LNCaP clone FGC (cell line): ENCODE measurements at places on chromosomes 16 and 17.

- no peak for DNase-seq
Observed at GRCh38 chr16:15899538-15900100, 11.2 kb upstream of the CEP20 start.

- DNase-seq: no peak
Observed at GRCh38 chr17:77010667-77011066, 130.1 kb upstream of the SEC14L1 start.

DNA sequence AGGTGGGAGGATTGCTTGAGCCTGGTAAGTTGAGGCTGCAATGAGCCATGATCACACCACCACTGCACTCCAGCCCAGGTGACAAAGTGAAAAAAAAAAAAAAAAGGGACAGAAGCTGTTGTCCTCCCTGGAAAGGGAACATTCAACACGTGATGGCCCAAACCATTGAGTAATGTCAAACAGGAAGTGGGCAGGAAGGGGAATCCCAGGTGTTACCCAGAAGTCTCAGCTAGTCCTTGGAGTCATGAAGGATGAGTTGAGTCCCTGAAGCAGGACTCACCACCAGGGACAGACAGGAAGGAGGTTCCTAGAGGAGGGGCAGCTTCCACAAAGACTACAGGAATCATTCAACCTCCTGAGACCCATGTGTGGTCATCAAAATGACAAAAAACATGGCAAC is 19.8 kb upstream of the CMIP start:
- no peak for DNase-seq

- DNase-seq: no peak
Observed at GRCh38 chr17:83136156-83136555, 56.7 kb downstream of the METRNL start.

GRCh38 chr16:26442321-26442720 is 624.4 kb upstream of the C16orf82 start:
- DNase-seq: no peak

DNA sequence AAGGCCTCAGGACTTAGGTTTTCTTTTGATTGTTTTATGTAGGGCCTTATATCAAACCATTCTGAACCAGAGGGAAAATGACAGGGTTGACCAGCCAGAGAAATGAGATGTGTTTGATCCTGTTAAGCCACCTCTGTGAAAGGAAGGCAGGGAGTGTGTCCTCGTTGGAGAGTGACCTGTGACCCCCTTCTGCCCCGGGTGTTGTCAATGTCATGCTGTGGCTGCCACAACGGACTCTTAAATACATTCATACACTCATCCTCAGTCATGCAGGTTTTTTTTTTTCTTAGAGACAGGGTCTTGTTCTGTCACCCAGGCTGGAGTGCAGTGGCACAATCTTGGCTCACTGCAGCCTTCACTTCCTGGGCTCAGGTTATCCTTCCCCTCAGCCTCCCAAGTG is 6.1 kb downstream of the MYCBPAP start:
- no peak for DNase-seq

DNA sequence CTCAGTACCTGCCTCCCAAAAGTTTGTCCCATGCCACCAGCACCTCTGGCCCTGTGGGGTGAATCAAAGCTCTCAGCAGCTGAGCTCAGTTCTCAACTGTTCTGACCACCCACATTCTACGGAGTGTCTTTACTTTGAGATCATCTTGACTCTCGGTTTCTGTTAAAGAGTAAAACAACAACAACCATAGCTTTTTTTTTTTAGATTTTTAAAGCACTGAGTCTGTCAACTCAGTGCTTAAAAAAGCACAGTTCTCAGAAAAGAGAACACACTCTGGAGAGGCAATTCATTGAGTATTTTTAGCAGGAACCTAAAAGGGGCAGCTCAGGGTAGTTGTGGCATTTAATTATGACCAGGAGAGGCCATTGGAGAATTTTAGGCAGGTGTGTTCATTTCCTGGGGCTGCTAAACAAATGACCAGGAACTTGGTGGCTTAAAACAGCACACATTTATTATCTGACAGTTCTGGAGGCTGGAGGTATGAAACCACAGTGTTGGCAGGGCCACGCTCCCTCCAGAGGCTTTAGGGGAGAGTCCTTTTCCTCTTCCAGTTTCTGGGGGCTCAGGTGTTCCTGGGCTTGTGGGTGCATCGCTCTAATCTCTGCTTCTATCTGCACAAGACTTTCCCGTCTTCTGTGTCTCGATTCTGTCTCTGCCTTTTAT is 6.7 kb upstream of the WFIKKN2 start:
- no peak for DNase-seq

DNA sequence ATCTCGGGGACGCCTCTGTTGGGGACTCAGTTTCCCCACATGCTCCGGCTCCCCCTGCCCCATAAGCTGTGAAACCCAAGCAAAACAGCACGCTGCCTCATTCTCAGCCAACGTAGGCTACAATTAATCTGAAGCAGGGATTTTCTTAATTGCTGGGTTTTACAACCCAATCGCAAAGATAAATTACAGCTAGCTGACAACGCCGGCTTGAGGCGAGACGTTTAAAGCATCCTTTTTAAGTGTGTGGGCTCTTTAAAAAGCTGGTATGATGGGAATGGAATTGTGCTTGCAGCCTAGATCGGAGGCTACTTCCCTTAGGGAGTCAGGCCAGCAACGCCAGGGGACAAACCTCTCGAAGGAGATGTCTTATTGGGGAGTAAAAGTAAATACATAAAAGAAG is 185.3 kb downstream of the ZNF423 start:
- DNase-seq: no peak

- DNase-seq: peak; percentile 71
Observed at GRCh38 chr16:68417711-68418301, 30.5 kb downstream of the SMPD3 start.

DNA sequence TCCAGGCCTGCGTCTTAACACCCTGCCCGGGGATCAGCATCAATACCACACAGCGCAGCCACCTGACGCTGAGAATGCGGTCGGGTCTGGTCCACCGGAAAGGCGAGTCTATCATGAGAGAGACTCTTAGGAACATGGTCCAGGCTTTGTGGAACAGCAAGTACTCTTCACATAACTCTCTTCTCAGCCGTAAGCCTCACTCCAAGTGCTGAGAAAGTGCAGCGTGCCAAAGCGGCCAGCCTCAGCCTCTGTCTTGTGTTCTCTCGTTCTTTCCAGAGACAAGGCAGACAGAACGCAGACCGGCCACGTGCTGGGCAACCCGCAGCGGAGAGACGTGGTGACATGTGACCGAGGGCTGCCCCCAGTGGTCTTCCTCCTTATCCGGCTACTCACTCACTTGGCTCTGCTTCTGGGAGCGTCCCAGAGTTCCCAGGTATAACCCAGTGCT is 34.4 kb upstream of the ENDOV start:
- DNase-seq: no peak

DNA sequence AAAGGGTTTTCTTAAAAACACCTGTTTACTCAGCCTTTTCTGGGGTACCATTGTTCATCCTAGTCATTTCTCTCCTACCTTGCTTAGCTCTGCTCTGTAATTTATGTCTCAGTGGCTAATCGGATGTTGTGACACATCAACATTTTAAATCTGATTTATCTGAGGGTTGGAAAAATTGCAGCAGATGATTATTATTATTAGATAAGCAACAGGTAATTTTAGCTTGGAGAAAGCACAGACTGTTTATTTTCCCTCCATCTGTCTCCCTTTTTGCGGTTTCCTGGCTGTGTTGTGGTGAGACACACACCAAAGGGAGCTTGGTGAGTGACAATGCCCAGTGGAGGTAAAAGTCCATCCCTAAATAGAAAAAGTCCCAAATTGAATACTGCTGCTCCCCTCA is 389.9 kb downstream of the UTP18 start:
- no peak for DNase-seq

- no peak for DNase-seq
Observed at GRCh38 chr16:49597796-49598195, 224.2 kb downstream of the C16orf78 start.

GRCh38 chr17:30927756-30928155 is 6.0 kb downstream of the ADAP2 start:
- no peak for DNase-seq

GRCh38 chr17:6787081-6787693 is 11.2 kb downstream of the FBXO39 start:
- DNase-seq: no peak

GRCh38 chr17:76546556-76547182 is 6.8 kb downstream of the PRCD start:
- DNase-seq: no peak

GRCh38 chr17:42403150-42403549 is 14.9 kb upstream of the STAT3 start:
- no peak for DNase-seq

DNA sequence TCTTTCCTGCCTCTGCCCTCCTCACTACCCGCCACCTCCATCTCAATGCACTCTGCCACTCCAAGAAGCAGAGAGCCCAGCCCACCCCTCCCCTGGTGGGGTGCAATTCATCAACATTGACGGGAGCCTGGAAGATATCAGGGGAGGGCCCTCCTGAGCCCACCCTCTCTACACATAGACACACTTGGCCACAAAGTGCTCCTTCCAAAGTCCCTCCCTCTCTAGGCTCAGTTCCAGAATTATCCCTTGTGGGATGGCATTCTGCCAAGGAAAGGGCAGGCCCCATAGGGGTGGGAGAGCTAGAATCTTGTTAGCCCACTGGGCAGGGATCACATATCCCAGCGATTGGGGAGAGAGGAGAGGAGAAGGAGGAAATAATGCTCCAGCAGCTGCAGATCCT is 66.2 kb downstream of the TMEM132E start:
- DNase-seq: no peak

- DNase-seq: no peak
Observed at GRCh38 chr16:1450218-1450617, 5.9 kb upstream of the CCDC154 start.

DNA sequence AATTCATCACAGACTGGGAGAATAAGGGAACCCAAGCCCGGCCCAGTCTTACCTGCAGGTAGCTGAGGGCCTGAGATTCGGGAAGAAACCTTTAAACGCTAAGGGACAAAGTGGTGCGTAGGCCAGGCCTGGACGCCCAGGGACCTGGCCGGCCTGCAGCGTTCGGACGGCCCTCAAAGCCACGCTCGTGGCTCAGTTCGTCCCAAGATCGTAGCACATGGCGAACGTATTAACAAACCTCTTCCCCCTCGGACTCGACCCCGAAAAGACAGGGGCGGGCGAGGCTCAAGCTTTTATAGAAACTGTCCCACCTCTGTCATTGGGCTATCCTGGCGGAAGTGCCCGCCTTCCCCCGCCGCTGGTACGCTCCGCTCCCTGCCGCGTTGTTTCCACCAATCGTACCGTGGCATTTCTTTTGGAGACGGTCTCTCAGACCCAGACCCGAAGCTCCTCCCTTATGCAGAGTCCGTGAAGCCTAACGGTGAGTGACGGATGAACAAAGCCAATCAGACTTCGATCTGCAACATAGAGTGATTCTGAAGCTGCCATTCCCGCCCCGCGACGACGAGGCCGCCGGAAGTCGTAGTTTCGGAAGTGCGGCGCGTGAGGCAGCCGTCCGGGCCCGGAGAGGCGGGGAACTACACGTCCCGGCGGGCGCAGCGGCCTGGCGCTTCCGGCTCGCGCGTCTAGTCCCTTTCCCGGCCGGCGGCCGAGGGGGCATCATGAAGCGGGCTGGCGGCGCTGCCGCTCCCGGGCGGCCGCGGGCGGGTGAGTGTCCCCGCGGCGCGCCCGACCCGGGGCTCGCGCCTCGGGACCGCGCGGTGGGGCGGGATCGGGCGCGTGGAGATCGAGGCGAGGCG is at the start of gene TRAF7:
TSS of gene TRAF7 (plus strand) at position 692 of the 860 bp plus-strand sequence. CDS start 8,139 bp downstream, outside the sequence.
- peak; percentile 100 for DNase-seq

DNA sequence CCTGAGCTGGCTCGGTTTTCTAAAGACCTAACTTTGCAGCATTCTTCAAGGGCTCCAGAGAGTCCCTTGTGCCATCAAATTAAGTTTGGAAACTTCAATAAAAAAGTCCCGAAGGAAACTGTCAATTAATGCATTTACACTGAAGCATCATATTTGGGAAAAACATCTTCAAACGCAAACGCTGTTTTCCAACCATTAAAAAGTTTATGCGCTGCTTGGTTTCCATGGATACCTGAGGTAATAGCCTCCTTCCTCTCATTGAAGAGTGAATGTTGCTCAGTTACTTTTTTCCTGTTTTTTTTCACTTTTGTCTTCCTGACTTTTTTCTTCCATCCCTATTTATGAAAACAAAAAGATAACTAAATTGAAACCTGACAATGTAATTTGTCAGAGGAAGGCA is 399.1 kb downstream of the MAF start:
- no peak for DNase-seq

- peak; percentile 46 for DNase-seq
Observed at GRCh38 chr17:55527540-55528118, 16.4 kb upstream of the SMIM36 start.

DNA sequence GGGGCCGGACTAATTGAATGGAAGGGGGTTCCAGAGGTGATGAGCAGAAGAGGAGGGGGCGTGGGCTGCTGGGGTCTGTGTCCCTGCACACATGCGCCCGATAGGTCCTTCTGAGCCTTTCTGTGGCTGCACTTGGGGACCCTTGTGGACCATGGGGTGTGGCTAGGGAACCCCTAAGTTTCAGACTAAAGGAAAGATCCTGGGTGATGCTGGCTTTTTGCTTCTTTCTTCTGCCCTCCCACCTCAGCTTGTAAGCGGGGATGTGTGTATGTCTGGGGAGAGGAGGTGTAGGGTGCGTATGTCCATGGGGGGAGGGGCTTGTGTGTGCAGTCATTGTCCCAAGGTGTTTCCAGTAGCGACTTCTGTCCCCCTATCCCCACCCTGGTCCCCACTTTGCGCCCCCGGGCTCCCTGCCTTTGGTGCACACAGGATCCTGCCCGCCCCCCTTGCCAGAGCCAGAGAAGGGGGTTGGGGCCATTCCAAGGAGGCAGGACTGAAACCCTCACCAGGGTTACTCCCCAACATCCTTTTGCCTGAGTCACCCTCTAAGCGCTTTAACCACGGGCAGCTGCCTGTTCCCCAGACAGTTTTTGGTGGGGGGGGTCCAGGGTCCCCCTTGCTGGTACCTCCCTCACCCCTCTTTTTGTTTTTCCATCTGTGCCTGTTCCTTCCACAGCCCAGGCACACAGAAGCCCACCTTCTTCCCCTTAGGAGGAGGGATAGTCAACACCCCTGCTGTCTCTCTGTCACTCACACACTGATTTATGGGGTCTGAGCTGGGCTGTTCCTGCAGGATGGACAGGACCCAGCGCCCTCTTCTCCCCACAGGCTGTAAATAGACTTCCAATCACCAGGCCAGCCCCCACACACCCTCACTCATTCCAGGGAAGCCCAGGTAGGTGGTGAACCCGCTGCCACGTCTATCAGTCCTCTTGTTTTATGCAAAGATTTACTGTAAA is 83.2 kb downstream of the ARHGAP23 start:
- DNase-seq: no peak

GRCh38 chr16:14955546-14956231 is 18.4 kb downstream of the NPIPA1 start:
- DNase-seq: no peak
